Immature natural killer cell (primary cell): ENCODE measurements at places on chromosomes 5 and 9.
A peak's percentile ranks its signal among the peaks of the same experiment; 100 is the strongest.

DNA sequence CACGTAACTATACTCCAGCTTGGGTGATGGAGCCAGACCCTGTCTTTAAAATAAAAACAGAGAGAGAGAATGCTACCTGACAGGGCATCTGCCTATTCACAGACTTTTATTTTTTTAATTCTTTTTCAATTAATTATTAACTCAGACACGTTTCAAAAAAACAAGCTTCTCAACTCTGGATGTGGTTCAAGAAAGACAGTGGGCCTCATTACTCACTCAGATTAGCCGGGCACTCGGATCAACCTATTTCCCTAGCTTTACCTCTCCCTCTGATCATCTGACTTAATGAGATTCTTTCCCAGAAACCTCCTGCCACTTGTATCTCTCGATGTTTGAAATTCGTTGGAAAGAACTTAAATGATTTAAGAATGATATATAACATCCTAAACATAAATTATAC lies 134.1 kb downstream of the TRPM6 start:
- DNase-seq, result no peak

DNA sequence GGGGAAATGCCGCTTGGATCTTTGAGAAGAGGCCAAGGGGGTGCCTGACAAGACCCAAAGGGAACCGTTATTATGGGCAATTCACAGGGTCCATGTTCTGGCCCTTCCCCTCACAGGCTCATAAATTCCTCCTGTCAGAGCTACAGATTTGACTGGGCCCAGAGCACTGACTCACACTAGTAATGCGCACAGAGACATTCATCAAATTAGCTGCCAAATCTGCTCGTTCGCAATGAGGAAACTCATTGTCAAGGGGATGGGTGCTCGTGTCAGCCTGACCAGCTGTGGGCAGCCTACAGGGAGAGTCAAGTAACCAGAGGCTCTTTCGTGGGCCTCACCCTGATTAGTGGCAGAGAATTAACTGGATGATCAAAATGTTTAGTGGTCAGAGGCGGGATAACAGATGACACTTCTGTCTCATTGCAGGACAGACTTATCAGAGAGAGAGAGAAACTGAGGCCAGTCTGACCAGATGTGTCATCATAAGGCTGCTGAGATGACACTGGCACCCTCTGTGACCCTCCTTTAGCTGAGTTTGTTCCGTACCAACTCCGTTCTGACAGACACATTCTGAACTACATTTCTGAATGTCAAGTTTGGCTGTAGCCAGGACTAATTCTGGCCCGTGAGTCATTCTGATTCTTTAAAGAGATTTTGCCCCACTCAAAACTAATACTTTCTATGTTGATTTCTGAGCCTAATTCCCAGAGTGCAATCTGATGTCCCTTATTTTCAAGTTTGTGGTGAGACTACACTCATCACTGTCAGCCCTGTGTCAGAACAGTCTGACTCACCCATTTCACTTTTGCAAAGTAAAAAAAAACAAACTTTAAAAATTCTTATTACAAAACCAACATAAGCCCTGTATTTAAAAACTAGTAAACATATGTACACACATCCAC lies 377.1 kb downstream of the ACTL7B start:
- no peak for DNase-seq

DNA sequence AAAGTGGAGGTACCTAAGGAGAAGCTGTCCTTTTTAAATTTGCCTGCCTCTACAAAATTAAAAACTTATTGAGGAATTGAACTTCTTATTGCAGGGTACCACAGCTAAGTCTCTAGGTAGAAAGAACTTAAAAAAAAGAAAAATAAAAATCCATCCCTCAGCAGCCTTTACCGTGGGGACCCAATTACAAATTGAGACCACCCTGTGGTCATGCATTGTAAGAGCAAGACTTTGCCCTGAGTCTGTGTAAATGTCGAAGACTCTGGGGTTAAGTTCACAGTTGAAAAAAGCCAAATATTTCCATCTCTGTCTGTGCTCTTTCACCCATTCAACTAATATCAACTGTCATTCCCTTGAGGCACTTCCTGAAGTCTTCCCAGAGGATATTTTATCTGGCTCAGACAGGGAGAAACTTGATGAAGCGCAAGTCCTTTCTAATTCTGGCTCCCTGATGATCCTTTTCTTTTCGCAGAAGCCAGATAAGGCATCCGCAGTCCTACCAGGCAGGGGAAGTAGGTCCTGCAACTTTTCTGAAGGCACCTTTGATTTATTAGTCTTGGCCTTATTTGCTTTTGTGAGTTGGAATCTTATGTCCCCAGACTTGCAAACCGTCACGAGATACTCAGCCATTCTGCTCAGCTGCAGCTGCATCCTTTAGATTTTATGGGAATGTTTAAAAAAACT lies 323.8 kb upstream of the WWC1 start:
- no peak for DNase-seq

GRCh38 chr5:151315998-151316597 lies 12.5 kb upstream of the SLC36A3 start:
- peak; percentile 32 for DNase-seq

DNA sequence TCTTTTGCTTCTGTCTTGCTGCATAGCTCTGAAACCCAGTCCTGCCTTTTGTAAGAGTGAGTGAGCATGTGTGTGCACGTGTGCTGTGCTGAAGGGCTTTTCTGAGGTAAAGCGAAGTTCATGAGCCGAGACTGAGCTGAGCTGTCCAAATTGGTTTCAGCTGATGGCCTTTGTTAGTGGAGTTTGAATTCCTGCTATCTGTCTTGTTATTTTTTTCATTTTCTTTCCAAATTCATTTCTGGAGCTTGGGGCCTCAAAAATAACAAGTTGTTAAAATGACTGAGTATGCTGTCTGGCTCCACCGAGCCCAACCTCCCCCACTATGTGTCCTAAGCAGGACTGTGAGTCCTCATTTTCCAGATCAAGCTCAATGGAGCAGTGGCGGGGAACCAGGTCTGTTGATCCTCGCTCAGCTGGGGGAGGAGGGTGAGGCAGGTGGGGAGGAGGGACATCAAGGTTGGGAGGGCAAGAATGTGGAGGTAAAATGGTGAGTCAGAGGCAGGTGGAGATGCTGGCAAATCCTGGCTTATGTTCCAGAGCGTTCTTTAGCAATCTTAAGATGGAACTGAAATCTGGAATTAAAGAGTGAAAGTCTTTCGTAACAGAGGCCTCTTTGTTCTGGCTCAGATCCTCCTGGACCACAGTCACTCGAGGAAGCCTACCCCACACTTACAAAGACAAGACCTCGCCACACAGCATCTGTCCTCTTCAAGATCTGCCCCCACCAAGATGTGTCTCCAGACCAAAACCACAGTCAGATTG lies 63.9 kb downstream of the SREK1 start:
- DNase-seq, result no peak

- no peak for DNase-seq
Observed at GRCh38 chr9:130029223-130029973, 13.6 kb downstream of the FNBP1 start.

- no peak for DNase-seq
Observed at GRCh38 chr5:1376981-1377380, 32.1 kb upstream of the CLPTM1L start.

DNA sequence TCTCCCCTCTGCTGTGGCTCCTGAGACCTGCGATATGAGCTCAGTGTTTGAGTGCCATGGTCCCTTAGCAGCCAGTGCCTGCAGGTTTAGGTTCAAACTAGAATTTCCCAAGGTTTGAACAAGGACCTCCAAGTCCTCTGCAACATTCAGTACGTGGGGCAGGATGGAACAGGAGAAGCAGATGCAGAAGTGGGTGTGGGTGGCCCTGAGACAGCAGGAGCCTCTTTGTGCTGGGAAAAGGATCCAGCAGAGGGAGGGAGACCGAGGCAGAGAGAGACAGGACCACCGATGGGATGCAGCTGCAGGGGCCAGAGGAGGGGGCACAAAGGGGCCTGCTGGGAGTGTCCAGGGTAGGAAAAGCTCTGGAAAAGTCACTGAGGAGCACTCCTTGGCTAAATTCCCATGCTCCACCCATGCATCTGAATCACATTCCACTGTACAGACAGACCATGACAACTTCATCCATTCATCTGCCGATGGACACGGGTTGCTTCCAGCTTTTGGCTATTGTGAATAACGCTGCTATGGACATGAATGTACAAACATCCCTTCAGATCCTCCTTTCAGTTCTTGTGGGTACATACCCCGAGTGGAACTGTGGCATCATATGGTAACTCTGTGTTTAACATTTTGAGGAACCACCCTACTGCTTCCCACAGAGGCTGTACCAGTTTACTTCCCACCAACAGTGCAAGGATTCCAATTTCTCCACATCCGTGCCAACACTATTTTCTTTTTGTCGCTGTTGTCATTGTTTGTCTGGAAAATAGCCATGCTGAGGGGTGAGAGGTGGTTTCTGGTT lies 26.7 kb upstream of the SUSD3 start:
- no peak for DNase-seq

DNA sequence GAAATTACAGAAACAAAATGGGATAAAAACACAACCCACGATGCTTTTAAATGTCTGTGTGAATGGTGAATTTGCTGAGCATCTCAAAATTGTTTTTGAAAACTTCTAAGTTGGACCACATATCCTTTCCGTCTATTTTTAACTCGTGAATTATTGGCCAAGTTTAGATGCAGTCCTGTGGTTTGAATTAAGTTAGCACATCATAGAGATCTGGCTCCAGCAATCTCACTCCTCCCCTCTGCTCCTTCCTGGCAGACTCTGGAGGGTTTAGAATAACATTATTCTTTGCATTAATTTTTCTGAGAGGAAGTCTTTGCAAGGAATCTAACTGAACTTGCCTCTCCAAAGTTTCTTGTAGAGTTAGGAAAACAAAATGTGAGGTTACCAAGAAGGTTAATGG lies 14.5 kb upstream of the ANKRD55 start:
- no peak for DNase-seq

- DNase-seq, result no peak
Observed at GRCh38 chr9:129806061-129806460, 3.1 kb downstream of the TOR1B start.

DNA sequence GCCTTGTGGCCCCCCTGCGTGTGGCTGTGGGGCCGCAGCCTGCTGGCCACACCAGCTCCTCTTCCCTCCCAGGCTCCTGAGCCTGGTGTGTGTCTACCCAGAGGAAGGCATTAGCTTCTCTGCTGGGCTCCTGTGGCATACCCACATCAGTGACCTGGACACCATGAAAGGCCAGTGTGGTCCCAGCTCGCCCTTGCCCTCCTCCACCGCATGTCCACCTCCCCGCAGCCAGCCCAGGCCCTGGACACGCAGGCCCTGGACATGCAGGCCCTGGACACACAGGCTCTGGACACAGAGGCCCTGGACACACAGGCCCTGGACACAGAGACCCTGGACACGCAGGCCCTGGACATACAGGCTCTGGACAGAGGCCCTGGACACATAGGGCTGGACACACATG lies 153.4 kb upstream of the PPP1R26 start:
- no peak for DNase-seq

DNA sequence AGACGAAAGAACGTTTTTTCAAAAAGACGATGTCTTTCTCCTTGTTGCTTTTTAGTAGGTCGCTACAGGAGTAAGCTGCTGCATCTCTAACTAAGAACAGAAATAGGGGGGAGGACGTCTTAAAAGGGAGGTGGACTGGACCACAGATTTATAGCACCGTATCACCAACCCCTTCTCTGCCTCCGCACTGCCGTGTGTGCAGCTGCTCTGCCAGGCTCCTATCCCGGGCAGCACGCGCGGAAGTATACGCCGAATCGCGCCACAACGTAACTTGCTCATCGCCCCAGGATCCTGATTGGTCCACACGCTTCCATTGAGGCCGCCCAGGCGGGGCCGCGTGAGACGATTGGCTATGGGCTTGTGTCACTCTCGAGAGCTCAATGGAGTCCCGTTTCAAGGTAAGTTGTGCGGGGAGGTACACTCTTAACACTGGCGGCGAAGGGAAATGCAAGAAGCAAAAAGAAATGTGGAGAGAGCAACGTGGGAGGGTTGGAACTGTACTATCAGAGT lies at the start of gene ELAVL2:
ELAVL2 (minus strand) TSS at position 121 of the 510 bp plus-strand sequence. CDS start 64,006 bp downstream, outside the sequence.
- no peak for DNase-seq

DNA sequence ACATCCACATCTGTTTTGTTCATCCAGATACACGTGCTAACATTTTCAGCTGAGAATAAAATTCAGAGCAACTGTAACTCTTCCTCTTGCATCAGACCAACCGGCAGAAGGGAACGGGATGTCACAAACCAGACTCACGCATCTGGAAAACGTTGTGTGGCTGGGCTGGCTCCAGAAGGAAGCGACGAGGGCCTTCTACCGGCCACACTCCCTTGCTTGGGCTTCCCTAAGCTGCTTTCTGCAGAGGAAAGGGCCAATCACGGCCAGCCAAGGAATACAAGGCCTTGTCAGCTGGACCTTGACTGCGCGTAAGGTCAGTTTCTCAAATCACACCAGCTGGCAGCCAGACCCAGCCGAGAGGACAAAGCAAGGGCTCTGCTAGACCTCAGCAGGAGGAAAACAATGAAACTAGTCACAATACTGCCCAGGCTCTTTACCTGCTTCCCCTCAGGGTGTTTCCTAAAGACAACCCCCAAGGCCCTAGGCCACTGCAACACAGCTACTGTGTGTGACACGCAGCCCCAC lies 106.1 kb downstream of the THBS4 start:
- no peak for DNase-seq

- DNase-seq, result no peak
Observed at GRCh38 chr5:177189965-177190364, 56.4 kb downstream of the NSD1 start.

- DNase-seq, result no peak
Observed at GRCh38 chr9:133795049-133795448, 56.9 kb upstream of the SARDH start.

DNA sequence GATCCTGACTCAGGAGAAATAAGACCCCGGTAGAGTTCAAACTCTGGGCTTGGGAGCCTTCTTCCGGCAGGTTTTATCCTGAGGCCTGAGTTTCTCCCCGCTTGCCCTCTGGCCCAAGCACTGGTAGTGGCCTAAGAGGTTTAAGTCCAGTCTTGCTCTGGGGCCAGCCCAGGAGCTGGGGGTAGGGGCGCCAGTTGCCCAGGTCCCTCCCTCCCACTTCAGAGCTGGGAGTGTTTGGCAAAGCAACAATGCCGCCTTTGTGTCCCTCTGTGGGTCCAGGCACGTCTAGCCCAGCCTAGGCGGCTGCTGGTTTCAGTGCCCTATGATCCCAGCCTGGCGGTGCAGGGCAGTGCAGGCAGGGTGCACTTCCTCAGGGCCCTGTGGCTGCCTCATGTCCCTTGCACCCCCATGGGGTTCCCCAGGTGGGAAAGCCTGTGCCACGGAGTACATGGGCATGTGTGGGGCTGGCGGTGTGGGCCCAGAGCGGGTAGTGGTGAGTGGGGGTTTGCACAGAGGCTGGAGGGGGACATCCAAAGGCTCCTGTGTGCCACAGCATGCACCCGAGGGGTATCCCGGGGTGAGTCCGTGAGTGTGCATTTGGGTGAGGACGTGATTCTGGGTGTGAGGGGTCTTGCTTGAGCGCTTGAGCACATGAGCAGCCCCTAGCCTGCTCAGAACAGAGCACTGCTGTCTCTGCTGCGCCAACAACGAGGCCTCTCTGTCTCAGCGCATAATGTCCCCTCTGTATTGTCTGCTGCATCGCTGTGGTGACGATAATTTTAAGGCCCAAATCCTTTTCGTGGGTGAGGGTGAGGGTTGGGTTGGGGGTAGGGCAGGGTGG lies 61.7 kb upstream of the PSD2 start:
- DNase-seq, result no peak

GRCh38 chr9:19634881-19635280 lies 154.0 kb downstream of the SLC24A2 start:
- DNase-seq, result no peak

GRCh38 chr5:127025467-127025866 lies 4.9 kb downstream of the MARCHF3 start:
- no peak for DNase-seq
